Caco-2 (cell line): ENCODE measurements at places on chromosomes 3 and 15.

GRCh38 chr15:51263116-51263515, 75.3 kb downstream of the CYP19A1 start:
- no peak overlapping the region for H3K4me3 ChIP-seq
- no peaks in the 10 kb centered on the region for H3K36me3 ChIP-seq
- H3K27ac ChIP-seq = no peak overlapping the region
- H3K4me1 ChIP-seq = no peaks in the 10 kb centered on the region
- H3K27me3 ChIP-seq = no peaks in the 10 kb centered on the region

GRCh38 chr15:98635848-98636247, 12.5 kb upstream of the IGF1R start:
- H3K27me3 ChIP-seq = no peaks in the 10 kb centered on the region
- H3K4me1 ChIP-seq = no peaks in the 10 kb centered on the region
- H3K4me3 ChIP-seq = no peak overlapping the region
- no peak overlapping the region for H3K27ac ChIP-seq
- H3K36me3 ChIP-seq = no peaks in the 10 kb centered on the region

- DNase-seq = no peak
- H3K4me1 ChIP-seq = 0 out of 2 replicates have a peak, but pooled peaks cover 13% of the 10 kb centered on the region
- no peak overlapping the region for H3K4me3 ChIP-seq
- no peaks in the 10 kb centered on the region for H3K27me3 ChIP-seq
- H3K36me3 ChIP-seq = no peaks in the 10 kb centered on the region
Observed at GRCh38 chr3:177478170-177478867, 281.0 kb upstream of the TBL1XR1 start.

- no peak for DNase-seq
- no peak overlapping the region for H3K4me3 ChIP-seq
- no peaks in the 10 kb centered on the region for H3K27me3 ChIP-seq
- H3K4me1 ChIP-seq = no peaks in the 10 kb centered on the region
Observed at GRCh38 chr15:50414624-50415023, 9.6 kb upstream of the USP8 start.

DNA sequence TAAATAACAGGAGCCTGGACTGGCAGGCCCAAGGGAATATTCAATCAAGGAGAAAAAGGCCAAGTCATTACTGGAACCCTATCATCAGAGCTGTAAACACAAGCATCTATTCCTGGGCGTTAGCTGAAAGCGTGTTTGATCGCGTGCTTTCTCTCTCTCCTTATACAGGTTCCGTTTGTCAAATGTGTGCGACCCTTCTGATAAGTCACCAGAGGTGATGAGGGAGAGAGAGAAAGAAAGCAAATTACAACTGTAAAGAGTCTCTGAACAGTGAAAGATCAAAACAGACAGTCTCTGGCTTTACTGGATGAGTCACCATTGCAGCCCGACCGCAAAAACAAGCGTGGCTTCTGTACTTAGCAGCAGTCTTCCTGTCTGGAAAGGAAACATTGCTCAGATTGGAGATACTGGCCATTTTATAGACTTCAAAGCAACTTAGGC, 39.5 kb upstream of the TPRG1 start:
- DNase-seq = peak; percentile 31
- H3K27ac ChIP-seq = peak overlapping the region; percentile 78
- H3K36me3 ChIP-seq = no peaks in the 10 kb centered on the region
- no peak overlapping the region for H3K4me3 ChIP-seq
- H3K27me3 ChIP-seq = no peaks in the 10 kb centered on the region

DNA sequence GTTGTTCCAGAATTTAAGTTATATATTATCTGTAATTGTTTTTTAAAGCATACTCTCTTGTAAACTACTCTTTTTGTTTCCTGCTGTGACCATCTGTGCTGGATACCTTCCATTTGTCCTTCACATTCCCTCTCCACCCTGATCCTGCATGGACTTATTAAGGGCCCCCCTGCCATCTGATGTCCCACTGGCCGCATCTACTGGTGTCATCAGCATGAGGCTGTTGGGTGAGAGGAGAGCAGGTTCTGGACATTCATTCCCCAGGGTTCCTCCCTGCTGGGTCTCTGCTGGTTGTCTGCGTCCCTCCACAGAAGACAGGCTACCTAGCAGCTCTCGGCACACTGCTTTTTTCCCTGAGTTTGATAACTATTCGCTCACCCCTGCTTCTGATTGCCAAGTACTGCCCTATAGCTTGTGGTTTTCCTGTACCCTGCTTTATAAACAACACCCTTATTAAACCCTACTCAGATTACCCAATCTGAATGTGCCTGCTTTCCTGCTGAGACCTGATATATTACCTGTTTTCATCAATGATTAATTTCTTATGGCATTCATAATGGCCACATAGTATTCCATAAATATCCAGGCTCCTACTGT, 7.7 kb downstream of the CMTM8 start:
- peak overlapping the region; percentile 69 for H3K27ac ChIP-seq
- no peaks in the 10 kb centered on the region for H3K4me1 ChIP-seq
- no peaks in the 10 kb centered on the region for H3K36me3 ChIP-seq

- H3K36me3 ChIP-seq = no peaks in the 10 kb centered on the region
- H3K4me1 ChIP-seq = no peaks in the 10 kb centered on the region
- no peaks in the 10 kb centered on the region for H3K27me3 ChIP-seq
- no peak overlapping the region for H3K4me3 ChIP-seq
- H3K27ac ChIP-seq = no peak overlapping the region
- no peak for DNase-seq
Observed at GRCh38 chr15:75815811-75816719, 27.2 kb upstream of the UBE2Q2 start.

DNA sequence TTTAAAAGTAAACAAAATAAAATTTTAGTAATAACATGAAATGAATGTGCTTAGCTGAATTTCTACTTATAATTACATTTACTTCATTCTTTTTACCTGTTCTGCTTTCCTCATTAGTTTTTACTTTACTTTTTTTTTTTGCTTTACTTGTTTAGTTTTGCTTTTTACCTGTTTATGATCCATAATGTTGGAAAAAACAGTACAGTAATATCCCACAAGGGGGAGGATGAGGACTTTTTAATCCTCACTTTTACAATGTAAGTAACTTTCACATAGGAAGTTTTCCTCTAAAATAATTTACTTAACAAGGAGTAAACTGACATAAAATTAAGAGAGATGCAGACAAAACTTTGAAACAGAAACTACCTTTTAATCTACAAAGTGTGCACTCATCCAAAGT, 268.7 kb downstream of the TBC1D5 start:
- no peaks in the 10 kb centered on the region for H3K27me3 ChIP-seq
- no peaks in the 10 kb centered on the region for H3K36me3 ChIP-seq
- DNase-seq = no peak
- H3K4me1 ChIP-seq = no peaks in the 10 kb centered on the region
- H3K27ac ChIP-seq = no peak overlapping the region
- no peak overlapping the region for H3K4me3 ChIP-seq

DNA sequence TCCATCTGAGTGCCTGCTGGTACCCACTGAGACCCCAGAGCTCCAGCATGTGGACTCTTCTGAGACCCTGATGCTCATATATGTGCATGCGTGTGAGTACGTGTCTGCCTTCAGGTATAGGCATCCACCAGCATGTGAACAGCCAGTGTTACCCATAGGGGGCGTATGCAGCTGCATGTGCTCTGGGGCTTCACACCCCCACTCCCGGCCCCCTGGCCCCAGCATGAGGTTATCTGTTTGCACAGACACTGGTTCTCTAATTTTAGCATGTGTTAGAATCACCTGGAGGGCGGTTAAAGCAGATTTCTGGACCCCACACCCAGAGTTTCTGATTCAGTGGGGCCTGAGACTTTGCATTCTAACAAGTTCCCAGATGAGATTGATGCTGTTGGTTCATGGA, 824 bp upstream of the CILP start:
- no peak overlapping the region for H3K4me3 ChIP-seq
- H3K27ac ChIP-seq = no peak overlapping the region
- peak; percentile 49 for DNase-seq
- 0 out of 2 replicates have a peak, but pooled peaks cover 6% of the 10 kb centered on the region for H3K4me1 ChIP-seq
- H3K36me3 ChIP-seq = no peaks in the 10 kb centered on the region

DNA sequence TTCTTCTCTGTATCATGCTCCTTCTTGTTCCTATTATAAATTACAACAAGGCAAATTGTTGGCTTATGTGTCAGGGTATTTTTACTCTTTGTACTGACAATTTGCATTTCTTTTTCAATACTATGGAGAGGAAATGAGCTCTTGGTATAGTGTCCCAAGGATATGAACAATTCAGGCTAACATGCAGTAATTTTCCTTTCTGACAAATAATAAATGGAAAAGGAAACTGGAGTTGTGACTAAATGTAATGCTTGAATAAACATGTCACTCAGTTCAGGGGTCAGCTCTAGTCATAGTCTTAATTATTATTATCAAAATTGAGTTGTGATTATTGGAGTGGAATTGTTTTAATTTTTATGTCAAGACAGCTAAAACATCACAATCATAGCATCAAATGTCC, 256.0 kb upstream of the ZPLD1 start:
- no peaks in the 10 kb centered on the region for H3K27me3 ChIP-seq
- DNase-seq = no peak
- no peak overlapping the region for H3K4me3 ChIP-seq
- no peaks in the 10 kb centered on the region for H3K36me3 ChIP-seq

DNA sequence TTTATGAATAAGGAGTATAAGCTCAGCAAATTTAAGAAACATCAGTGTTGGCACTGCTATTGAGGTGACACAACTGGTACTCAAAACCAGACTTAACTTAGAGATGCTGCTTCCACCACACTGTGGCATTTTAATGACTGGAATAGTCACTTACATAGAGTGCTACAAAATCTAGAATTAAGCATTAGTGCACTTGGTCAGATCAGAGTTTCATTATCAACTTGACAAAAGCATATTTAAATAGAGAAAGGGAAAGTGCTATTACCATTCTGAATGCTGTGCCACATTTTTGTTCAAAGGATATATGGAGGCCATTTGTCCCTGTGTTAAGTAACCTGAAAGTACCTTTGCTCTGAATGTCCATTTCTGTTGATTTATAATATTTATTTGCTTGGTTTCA, 800.7 kb upstream of the ALCAM start:
- no peaks in the 10 kb centered on the region for H3K36me3 ChIP-seq
- no peaks in the 10 kb centered on the region for H3K4me1 ChIP-seq
- no peak for DNase-seq
- H3K27me3 ChIP-seq = no peaks in the 10 kb centered on the region

DNA sequence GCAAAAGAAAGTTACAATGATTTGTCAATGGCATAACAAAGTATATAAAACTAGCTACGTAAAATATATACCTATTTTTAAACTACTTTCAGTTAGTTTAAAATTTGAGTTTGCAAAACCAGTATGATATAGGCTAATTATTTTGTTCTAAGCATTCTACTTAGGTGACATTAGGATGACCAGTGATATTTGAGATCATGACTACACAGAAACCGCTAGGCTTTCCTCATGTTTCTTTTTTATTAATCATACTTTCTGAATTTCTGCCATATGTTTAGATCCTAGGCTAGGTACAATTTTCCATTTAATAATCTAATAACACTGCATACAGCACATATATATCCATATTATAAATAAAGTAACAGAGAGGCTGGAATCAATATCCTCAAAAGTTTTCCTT, 52.4 kb upstream of the XRN1 start:
- H3K36me3 ChIP-seq = no peaks in the 10 kb centered on the region
- no peak overlapping the region for H3K4me3 ChIP-seq
- H3K27me3 ChIP-seq = no peaks in the 10 kb centered on the region
- no peak for DNase-seq
- H3K27ac ChIP-seq = no peak overlapping the region
- no peaks in the 10 kb centered on the region; the same call in 1 of the 2 replicates for H3K4me1 ChIP-seq

GRCh38 chr3:2311022-2311421, 212.4 kb downstream of the CNTN4 start:
- H3K4me1 ChIP-seq = no peaks in the 10 kb centered on the region
- H3K27ac ChIP-seq = no peak overlapping the region
- DNase-seq = no peak
- H3K4me3 ChIP-seq = no peak overlapping the region
- no peaks in the 10 kb centered on the region for H3K27me3 ChIP-seq

DNA sequence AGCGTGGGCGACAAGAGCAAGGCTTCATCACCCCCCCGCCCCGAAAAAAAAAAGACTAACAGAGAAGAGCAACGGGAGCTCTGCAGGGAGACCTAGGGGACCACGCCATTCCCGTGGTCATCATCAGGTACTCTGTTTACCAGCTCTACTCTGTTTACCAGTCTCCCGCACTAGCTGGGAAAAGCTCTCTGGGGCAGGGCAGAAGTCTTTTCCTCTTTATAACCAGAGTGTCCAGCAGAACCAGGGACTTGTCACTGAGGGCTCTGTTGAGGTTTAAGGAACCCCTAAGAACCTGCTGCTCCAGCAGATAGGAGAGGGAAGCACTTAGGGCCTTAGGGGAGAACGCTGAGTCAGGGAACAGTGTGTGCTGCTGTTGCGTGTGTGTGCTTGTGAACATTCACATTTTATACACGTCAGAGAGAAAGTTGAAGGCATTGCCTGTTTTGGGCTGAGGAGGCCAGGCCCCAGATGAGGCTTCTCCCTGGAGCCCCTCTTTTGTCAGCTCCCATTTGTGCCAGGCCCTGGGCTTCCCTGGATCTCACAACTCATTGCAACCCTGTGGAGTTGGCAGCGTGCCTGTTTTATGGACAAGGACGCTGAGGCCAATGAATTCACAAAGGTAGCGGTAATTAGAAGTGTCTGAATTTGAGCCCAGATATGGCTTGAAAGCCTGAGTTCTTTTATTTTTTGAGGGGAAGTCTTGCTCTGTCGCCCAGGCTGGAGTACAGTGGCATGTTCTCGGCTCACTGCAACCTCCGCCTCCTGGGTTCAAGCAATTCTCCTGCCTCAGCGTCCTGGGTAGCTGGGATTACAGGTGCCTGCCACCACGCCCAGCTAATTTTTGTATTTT, 24.2 kb upstream of the ERICH6 start:
- no peaks in the 10 kb centered on the region for H3K36me3 ChIP-seq
- H3K4me3 ChIP-seq = no peak overlapping the region
- DNase-seq = no peak

- DNase-seq = no peak
- H3K4me3 ChIP-seq = no peak overlapping the region
- H3K4me1 ChIP-seq = no peaks in the 10 kb centered on the region
- no peaks in the 10 kb centered on the region for H3K36me3 ChIP-seq
- no peaks in the 10 kb centered on the region for H3K27me3 ChIP-seq
Observed at GRCh38 chr3:171494457-171495109, 34.4 kb upstream of the TNIK start.

DNA sequence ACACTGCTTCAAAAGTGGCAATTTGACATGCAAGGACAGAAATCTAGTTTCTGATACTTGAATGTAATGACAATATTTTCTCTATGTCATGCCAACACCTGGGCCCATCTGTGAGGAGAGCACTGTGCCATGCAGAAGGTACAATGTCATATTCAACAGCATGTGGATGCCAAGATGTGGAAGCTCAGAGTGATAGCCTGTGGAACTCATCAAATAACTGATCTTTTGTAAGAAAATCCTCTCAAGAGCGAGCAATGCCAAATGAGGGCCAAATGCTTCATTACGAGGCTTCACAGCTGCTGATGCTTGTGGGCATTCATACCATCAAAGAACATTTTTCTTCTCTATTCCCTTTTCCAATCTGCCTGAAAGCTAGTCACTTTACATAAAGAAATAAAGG, 95.1 kb downstream of the ROBO1 start:
- no peaks in the 10 kb centered on the region for H3K4me1 ChIP-seq
- no peak for DNase-seq
- no peaks in the 10 kb centered on the region for H3K36me3 ChIP-seq
- H3K27me3 ChIP-seq = no peaks in the 10 kb centered on the region
